ENCODE measurements at places on chromosomes 1 and 21. TPM values are rescaled to one million over a fixed set of nuclear protein-coding genes. Genes with fewer than 3 reads are reported as not detected.
A peak's percentile ranks its signal among the peaks of the same experiment; 100 is the strongest.

- DNase-seq, result no peak
Observed at GRCh38 chr1:200075522-200075921, 48.0 kb downstream of the NR5A2 start.

GRCh38 chr1:210098356-210098755 lies 134.2 kb upstream of the SERTAD4 start:
- DNase-seq, result no peak

The TTLL7 gene
- 4.4 TPM for polyA plus RNA-seq

The HPDL gene
- polyA plus RNA-seq, result 3.8 TPM

The OR2L2 gene
- polyA plus RNA-seq, result 0.13 TPM

DNA sequence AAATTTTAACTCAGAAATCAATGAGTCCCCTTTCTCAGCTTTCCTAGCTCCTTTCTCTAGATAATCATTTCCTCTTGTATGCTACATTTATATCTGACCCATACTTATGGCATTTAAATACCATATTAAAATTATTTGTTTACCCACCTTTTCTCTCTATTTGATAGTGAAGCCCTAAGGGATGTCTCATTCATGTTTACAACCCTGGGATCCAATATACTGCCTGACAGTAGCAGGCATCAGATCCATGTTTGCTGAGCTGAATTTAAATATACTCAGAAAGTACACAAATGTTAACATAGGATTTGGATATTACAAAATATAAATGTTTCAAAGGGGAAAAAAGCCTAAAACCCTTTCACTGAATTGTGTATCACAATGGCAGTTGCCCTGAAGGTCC lies 26.5 kb downstream of the SCMH1 start:
- DNase-seq, result no peak

The TIAM1 gene
- 14.7 TPM for polyA plus RNA-seq

The CAPN9 gene
- 1.1 TPM for polyA plus RNA-seq

- no peak for DNase-seq
Observed at GRCh38 chr21:32708069-32708468, 19.7 kb downstream of the SYNJ1 start.

The SPRR2F gene
- polyA plus RNA-seq, result 11.8 TPM

The LCE1C gene
- not detected for polyA plus RNA-seq

- no peak for DNase-seq
Observed at GRCh38 chr1:24540906-24541710, 14.8 kb upstream of the NCMAP start.

- peak; percentile 35 for DNase-seq
Observed at GRCh38 chr1:58515794-58516401, 30.6 kb downstream of the OMA1 start.

The GCSAML gene
- polyA plus RNA-seq, result 1.1 TPM

DNA sequence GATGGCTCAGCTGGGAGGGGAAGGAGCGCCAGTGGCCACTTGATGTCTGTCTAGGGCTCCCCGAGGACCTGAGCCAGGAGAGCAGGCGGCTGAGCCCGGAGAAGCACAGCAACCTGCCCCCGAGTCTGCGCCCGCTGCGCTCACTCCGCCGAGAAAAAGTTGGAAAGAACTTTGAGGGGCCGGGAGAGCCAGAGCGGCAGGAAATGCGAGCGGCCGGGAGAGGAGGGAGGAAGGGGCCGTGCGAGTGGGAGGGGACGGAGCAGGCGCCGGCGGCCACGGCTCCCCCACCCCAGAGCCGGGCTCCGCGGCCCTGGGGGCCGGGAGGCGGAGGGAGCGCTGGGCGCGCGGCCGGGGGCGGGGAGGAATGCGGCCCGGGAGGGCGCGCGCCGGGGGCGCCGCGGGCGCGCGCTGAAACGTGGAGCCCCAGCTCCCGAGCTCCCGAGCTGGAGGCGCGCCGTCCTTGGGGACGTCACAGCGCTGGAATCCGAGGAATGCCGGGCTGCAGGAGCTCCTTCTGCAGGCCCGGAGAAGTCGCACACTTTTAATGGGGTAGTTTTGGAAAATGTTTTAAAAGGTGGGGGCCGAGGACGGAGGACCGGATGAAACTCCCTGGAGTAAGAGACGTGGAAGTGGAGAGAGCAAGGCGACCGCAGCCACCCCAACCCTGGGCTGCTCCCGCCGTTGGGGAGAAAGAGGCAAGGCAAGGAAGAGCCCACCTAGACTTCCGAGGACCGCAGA lies at the start of gene PTPN14:
TSS of gene PTPN14 (minus strand) at position 167 of the 738 bp plus-strand sequence. CDS start 86,799 bp downstream, outside the sequence.
- DNase-seq, result peak; percentile 90

DNA sequence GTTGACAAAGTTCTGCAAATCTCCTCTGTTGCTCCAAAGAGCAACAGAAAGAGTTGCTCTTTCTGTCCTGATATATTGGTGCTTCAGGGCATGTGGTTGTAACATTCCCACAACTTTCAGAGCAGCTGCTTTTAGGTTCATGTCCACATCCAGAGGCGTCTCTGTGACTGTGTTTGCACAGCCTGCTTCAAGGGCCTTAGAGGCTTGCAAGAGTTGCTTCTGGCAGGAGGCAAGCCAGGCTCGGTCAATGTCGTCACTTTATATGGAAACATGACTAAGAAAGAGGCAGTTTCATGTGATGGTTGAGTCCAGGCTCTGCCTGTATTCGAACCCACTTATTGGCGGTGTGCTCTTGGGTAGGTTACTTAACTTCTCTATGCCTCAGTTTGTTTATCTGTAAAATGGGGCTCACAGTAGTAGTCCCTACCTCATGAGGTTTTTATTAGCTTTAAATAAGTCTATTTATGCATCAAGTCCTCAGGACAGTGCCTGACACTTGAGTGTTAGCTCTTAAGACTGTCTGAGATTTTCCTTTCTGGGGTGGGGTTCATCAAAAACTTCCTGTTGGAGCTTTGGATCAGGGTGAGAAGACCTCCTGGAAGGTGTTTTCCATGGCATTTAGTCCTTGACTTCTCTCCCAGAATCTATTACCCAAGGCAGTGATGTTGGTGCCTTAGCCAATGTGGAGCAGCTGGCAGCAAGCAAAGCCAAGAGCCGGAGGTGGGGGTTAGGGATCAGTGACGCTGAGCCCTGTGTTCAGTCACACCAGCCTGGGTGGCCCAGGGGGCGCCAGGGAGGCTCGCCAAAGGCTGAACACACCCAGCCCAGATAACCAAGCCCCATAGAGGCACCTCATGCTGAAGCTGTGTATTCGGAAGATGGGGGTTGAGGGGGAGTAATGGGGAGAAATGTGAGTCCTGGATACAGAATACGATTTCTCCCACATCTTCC lies 18.9 kb downstream of the LHX4 start:
- no peak for DNase-seq

GRCh38 chr1:197141575-197141974 lies 4.9 kb downstream of the ASPM start:
- DNase-seq, result no peak

DNA sequence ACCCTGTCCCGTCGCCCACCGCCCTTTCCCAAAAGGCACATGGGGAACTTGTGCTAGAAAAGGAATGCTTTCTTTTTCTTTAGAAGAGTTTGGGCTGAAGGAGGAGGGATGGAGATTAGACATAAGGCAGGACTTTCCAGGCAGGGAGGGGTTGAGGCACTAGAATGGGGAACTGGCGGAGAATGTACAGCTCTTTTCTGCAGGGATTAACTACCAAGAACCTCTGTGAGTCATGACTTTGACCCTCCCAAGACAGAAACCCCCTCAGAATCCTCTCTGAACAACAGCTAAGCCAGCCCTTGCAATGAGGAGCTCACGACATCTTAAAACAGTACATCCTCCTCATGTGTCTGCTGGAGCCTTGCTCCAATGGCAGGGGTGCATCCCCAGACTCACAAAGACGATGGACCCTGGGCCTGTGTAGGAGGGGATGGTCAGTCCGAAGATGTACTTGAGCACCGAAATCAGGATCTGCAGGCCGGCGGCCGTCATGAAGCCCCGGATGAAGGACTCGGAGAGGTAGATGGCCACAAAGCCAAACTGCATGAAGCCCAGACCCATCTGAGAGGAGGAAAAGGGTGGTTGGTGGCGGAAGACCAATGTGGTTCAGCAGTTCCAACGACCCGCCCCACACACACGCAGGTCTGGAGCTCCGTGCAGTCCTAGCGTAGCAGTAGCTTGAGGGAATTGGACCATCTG lies 13.6 kb downstream of the SLC26A9 start:
- DNase-seq, result no peak

DNA sequence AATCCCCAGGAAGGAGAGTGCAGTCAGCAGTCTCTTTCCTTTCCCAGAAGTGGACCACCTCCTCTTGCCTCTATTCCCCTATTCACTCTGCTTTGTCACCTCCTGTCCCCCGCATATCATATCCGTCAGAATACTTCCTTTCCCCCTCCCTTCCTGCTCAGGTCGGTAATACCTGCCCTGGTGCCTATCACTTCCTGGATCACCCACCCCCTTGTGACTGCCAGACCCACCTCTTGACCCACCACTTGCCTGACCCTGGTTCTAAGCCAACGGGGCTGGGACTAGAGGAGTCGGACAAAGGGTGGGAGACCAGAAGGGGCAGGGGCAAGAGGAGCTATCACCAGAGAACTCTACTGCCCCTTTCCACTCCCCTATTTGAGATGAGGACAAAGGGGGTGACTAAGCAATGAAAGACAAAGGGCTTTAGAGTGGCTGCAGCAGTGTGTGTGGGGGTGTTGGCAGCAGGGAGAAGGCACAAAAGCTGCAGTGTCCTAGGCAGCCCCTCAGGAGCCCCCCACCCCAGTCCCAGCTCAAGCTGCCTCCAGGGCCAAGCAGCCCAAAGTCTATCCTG lies 1.7 kb upstream of the ADAMTS4 start:
- DNase-seq, result no peak

- no peak for DNase-seq
Observed at GRCh38 chr1:159829273-159829634, 2.6 kb downstream of the SLAMF8 start.

DNA sequence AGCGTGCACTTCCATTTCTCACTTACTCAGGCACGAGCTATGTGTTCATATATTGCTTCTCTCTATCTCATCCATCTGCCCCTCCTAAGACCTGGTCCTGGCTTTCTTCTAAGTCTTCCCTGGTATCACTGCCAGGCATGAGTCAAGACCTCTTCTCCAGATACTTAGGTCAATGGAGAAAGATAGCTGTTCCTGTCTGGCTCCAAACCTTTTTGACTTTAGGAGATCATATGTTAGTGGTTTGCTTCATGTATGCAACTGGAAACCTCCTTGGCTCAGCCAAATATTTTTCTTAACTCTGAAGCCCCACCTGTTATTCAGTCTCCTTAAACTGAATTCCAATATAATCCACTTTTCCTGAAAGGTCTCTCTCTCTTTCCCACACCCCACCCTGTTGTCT lies 211.6 kb upstream of the PTBP2 start:
- no peak for DNase-seq

DNA sequence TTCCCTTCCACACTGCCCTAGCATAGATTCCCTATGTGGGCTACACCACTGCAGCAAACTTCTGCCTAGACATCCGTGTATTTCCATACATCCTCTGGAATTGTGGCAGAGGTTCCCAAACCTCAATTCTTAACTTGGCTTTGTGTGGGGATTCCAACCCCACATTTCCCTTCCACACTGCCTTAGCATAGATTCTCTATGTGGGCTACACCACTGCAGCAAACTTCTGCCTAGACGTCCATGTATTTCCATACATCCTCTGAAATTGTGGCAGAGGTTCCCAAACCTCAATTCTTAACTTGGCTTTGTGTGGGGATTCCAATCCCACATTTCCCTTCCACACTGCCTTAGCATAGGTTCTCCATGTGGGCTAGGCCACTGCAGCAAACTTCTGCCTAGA lies 31.4 kb downstream of the ZNF670 start:
- no peak for DNase-seq

- DNase-seq, result no peak
Observed at GRCh38 chr1:38000529-38001455, 4.5 kb downstream of the FHL3 start.

Data from left renal pelvis (tissue), 4 donors.